ENCODE measurements at places on chromosomes 5 and 9.

DNA sequence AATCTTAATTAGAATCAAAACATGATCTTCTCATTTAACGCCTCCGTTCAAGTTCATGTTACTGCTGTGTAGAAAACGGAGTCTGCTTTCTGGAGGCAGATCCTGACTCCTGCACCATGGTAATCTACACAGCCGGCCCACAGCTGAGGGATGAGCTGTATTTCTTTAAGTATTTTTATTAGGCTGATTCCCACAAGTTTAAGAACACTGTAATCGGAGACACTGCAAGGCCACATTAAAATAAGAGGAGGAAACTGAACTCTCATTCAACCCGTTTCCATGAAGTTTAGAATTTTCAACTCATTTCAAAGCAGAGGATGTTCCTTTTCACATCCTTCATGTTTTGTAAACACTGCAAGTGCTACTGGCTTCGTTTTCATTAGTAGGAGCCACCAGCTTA is 372.2 kb downstream of the NFIB start:
- no peak for DNase-seq

- no peak for DNase-seq
These were observed 17.3 kb upstream of the TNIP1 start for GRCh38 chr5:151097820-151098767.

GRCh38 chr5:115068239-115069086 is 101.2 kb downstream of the TRIM36 start:
- DNase-seq, result no peak

GRCh38 chr9:123322273-123323195 is 33.5 kb upstream of the CRB2 start:
- DNase-seq, result no peak

GRCh38 chr5:75055727-75056144 is 3.4 kb upstream of the GCNT4 start:
- DNase-seq, result no peak

GRCh38 chr9:105306351-105307140 is 62.1 kb downstream of the SLC44A1 start:
- DNase-seq, result no peak

DNA sequence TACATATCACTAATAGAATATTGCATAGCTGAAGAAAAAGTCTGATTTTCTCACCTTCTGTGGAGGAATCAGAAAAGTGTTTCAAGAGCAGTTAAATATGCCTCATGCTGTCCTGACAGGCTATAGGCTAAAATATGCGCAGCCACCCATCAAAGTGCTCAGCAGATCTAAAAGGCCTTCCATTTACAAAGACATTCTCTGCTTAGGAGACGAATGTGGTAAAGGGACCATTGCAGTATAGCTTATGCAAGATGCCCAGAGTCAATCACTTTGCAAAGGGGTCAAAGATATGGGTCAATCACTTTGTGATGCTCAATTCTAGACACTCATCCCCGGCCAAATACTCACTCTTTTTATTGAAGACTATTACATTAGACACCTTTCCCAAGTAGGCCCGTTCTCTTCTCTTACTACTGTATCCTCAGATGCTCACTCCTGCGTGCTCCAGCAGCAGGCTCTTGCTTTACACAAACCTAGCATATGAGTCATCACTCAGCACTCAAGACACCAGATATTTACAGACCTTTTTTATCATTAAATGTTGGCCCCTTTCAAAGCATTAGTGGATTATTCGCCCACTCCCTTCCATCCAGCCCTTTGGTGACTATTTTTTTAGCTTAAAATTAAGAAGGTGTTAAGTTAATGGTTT is 568.2 kb upstream of the CDH18 start:
- DNase-seq, result no peak

DNA sequence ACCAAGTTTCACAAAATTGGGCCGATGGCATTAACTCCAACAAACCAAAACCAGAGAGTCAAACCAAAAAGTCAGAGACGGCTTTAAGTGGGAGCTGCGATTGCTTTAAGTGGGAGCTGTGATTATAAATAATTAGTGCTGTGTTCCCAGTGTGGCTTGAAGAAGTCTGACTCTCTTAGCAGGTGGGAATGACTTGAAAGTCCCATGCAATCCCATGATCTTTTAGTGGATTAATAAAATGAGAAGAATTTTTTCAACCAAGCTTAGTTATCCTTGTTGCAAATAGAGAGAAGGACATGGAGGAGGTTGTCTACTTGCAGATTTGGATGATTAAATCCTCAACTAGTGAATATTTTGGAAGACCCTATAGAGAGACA is 68.5 kb downstream of the MYO10 start:
- DNase-seq, result peak; percentile 35

DNA sequence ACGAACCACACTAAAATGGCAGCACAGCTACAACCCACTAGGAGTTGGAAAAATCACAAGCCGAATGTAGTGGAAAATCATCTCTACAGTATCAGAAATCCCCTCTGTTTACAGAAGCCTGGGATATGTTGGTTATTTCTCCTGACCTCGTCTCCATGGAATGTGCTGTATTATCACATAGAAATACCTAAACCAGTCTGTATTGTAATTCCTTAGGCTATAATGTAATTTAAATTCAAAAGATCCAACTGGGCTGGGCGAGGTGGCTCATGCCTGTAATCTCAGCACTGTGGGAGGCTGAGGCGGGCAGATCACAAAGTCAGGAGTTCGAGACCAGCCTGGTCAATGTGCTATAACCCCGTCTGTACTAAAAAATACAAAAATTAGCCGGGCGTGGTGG is 244.8 kb upstream of the MPDZ start:
- DNase-seq, result no peak

- no peak for DNase-seq
These were observed 85.7 kb downstream of the STK10 start for GRCh38 chr5:172102218-172102870.

DNA sequence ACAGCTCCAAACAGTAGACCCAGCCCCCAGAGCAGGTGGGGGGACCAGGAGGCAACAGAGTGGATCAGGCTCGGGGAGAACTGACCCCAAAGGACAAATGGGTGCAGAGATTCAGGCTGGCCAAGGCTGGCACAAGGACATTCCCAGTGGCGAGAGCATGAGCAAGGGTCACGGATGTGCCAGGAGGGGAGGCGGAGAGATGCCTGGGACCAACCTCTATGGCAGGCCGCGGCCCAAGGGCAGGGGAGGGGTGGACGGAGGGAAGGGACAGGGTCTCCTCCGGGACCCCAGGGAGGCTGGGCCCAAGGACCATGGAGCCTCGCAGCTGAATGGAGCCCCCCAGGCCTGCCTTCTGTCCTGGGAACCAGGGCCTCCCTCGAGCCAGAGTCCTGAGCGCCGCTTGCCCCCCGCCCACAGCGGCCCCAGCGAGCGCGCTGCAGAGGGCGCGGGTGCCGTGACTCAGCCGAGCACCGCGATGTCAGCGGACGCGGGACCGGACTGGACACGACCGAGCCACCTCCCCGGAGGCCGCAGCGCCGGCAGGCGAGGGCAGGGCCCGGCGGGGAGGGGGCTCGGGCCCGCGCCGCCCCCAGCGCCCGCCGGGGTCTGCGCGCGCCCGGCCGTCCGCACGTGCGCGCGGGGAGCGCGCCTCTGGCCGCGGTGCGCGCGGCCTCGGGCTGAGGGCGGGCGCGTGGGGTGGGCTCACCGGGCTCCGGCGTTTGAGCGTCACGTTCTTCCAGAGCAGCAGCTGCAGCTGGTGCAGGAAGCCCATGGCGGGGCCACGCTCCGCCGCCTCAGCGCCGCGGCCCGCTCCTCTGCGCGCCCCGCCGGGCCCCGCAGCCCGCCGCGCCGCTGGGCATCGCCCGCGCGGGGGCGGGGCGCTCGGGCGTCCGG is at the start of gene ABCA2:
TSS of gene ABCA2 (minus strand) at position 869 of the 894 bp plus-strand sequence. CDS start at position 772, 97 bp downstream.
- peak; percentile 73 for DNase-seq

DNA sequence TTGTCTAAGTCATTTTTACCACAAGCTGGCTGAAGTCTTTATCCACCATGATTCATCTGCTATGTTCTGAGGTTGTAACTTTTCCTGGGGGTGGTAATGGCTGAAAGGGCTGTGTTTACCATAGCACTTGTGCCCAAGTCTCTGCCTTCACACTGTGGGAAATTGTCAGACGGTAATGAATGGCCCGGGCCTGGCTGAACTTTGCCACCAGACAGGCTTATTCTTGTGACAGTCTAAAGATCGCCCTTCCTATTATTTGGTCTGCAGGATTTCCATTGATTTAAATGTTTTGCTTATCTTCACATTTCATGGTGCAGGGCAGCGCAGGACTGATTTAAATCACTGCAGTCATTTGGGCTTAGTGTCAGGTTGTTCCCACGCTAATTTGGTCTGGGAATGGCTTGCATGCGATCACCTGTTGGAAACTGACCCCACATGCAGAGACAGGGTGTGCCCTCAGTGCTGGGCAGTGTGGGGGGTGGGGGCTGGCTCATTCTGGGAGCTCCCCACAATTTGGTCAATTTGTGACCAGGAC is 109.3 kb upstream of the ICE1 start:
- DNase-seq, result no peak

DNA sequence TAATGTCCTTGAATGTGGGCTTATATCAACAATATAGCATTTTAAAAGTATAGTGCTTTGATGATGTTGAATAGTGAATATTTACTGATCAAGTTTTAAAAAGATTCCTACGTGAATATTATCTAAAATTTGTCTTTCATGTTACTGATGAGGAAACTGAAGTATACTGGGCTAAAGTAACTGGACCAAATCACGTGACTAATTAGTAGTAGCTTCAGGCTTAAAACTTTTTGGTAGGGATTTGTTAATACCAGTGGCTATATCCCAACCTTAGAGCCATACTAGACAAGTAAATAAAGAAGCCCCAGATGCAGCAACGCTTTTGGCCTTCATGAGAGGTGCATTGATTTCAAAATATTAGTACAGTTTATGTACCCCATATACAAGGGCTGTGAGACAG is 152.1 kb upstream of the EDIL3 start:
- DNase-seq, result no peak

DNA sequence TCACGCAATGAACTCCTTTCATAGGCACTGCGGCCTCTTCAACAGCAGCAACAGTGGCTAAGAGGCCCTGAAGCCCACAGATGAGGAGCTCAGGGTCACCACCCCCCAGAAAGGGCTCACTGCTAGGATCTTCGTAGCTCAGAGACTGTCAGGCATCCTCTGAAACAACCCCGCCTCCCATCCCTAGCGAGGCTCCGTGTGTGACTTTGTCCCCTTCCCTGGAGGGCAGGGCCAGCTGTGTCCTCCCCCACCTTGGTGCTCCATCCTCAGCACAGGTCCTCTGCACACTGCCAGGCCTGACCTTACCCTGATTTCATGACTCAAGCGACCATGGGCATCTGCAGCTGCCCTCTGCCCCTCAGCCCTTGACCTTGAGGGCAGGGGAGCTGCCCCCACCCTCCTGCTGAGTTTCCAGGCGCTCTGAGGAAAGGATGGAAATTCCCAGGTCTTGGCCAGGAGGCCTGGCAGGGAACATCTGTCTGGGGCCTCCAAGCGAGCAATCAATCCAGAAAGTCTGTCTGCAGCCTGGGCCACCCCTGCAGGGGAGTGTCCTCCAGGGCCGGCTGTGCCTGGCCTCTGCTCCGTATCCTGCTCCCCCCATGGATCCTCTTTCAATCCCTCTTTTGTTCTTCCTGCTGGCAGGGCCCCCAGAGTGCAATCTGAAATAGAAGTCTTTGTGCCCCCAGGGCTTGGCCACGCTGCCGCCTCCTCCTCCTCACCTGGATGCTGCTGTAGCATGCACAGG is 6.8 kb upstream of the IRX4 start:
- DNase-seq, result no peak

GRCh38 chr5:56594792-56595191 is 220.6 kb upstream of the MAP3K1 start:
- DNase-seq, result no peak

GRCh38 chr5:118984602-118985001 is 3.7 kb downstream of the DTWD2 start:
- no peak for DNase-seq

DNA sequence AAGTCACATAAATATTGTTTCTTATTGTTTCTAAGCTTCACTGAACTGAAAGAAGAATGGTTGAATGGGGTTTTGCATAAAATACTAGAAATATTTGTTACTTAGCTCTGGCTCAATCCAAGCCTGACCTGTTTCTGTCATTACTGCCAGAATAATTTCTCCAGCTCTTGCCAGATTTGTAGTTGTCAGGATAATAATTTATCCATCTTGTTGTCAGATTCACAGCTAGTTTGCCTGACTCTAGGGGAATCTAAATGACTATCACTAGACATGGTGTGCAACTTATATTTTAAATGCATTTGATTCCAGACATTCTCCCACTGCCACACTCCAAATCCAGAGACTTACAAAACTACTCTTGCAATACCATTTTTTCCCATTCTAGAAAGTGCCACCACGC is 422.7 kb downstream of the ZSWIM6 start:
- DNase-seq, result no peak

DNA sequence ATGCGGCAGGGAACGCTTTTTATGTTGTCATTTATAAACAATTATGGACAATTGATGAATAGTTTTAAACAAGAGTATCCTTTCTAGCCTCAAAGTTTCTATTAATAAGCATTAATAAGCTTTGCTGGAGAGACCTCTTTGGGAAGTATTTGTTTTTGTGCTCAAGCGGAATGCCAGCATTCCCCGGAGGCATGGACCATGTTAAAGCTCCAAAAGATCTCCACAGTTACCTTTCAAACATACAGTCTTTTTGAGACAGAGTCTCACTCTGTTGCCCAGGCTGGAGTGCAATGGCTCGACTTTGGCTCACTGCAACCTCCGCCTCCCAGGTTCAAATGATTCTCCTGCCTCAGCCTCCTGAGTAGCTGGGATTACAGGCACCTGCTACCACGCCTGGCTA is 9.6 kb downstream of the MSANTD3 start:
- no peak for DNase-seq

GRCh38 chr9:20280330-20280729 is 342.0 kb downstream of the MLLT3 start:
- no peak for DNase-seq

DNA sequence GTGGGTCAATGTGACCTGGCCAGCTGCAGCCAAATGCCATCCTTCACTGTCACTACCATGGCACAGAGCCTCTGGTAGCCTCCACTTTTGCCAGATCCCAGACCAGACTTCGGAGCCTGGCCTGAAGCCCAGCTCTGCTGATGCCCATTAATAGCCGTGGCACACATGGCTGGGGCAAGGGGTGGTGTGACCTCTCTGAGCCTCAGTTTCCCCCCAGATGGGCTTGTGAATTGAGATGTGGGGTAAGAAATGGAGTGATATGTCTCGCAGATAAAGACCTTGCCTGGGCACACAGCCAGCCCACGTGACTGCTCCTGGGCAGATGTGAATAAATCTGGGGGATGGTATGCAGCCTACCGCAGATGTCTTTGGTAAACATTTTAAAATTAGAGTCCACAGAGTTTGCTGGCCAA is 13.9 kb downstream of the SUSD3 start:
- no peak for DNase-seq

GRCh38 chr9:134083451-134083850 is 15.6 kb upstream of the BRD3 start:
- no peak for DNase-seq

All from NCI-H524 (cell line).